NCI-H2107 (cell line): ENCODE measurements at places on chromosomes 12 and 14.
A peak's percentile ranks its signal among the peaks of the same experiment; 100 is the strongest.

GRCh38 chr12:115088328-115088994 lies 404.5 kb upstream of the TBX3 start:
- no peak for DNase-seq

GRCh38 chr14:52355526-52355925 lies 41.4 kb downstream of the PTGER2 start:
- no peak for DNase-seq

GRCh38 chr14:69876221-69876847 lies 2.9 kb upstream of the SMOC1 start:
- DNase-seq: no peak

DNA sequence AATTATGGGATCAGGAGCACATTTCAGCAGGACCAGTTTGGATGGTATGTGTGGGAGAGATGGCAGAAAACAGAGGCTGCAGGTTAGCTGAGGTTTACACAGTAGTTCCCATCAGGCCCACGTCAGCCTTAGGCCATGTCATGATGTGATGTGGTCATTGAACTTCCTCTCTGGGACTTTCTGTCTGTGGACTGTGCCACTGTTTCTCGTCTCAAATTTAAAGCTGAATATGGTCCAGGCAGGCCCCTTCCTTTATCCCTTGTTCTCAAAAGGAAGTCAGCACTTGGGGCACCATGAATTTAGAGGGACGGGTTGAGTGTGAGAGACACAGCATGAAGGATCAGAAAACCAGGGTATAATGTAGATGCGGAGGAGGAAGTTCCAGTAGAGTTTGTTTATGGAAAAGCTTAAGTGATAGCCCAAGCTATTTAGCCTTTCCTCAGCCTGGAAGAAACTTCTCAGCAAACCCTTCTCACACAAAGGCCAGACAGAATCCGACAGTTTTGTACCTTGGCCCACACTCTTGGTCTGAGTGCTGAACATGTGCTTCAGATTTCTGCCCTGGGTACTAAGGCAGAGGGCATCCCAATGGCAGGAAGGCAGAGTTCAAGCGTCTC lies 3.6 kb upstream of the IGFBP6 start:
- no peak for DNase-seq

DNA sequence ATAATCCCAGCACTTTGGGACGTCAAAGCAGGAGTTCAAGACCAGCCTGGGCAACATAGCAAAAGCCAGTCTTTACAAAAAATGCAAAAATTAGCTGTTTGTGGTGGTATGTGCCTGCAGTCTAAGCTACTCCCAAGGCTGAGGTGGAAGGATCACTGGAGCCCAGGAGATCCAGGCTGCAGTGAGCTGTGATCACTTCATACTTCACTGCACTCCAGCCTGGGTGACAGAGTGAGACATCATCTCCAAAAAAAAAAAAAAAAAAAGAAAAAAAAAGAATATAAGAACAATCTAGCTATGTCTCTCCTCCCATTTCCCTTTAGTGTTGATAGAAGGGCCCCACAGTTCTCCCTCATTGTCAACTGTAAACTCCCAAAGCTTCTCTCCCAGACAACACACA lies 3.5 kb upstream of the BCAT1 start:
- DNase-seq: no peak

GRCh38 chr12:107655281-107656065 lies 30.1 kb upstream of the PWP1 start:
- DNase-seq: no peak

GRCh38 chr14:54440476-54440872 lies 700 bp downstream of the CNIH1 start:
- DNase-seq: no peak

DNA sequence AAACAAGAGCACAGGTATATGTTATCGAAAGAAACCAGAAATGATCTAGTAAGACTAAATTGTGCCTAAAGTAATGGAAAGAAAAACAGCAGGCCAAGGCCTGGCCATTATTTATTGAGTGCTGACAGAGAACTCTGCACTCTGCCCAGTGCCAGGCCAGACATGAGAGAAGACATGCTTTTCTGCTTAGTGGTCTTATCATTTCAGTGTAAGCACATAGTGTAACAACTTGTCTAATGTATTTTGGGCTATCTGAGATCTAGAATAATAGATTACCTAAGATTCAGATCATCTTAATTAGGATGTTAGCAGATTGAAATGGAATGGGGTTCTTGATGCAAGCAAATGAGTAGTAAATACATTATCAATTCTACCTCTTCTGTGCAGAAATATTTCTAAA lies 278.3 kb downstream of the AKAP6 start:
- no peak for DNase-seq

DNA sequence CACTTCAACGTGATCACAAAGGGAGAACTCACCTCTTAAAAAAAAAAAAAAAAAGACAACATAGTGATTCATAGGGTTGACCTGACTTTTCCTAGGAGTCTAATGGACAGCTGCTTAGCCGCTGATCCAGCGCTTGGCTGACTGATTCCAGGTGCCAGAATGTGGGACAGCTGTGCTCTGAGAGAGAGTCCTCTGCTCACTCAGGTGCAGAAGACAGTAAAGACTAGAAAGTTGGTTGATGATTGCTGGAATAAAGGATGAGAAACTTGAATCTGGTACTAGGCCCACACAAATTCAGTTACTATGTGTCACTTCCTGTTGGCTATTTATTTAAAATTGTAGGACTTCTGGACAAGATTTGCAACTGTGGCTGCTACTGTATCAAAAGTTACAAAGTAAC lies 229.4 kb downstream of the CHST11 start:
- DNase-seq: no peak

DNA sequence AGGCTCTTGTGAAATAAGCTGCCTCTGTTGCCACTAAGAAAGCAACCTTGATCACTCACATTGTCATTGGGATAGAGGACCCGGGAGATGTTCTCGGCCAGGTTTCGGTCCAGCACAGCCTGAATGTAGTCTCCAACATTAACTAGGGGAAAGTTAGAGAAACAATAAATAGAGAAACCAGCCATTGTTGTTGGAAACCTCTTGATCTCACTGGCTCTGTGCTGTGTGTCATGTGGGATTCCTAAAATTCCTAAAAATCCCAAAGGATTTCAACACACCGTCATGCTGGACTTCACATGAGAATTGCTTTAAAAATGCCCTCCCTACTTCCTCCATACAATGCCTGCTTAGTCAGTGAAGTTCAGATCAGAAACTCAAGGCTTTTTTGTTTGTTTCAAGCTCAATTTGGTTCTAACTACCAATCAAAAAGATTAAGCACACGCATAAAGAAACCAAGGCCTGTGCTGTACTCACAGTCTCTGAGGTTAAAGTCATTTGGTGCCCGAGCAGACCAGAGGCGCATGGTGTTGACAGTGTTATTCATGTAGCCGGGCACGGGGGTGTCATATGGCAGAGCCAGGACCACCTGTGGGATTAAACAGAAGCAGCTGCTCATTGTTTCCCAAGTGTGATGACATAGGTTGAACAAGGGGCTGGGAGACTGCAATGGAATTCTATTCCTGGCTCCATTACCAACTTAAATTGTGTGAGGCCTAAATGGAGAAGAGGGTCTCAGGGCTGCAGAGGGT lies 23.6 kb downstream of the PYGL start:
- peak; percentile 19 for DNase-seq

DNA sequence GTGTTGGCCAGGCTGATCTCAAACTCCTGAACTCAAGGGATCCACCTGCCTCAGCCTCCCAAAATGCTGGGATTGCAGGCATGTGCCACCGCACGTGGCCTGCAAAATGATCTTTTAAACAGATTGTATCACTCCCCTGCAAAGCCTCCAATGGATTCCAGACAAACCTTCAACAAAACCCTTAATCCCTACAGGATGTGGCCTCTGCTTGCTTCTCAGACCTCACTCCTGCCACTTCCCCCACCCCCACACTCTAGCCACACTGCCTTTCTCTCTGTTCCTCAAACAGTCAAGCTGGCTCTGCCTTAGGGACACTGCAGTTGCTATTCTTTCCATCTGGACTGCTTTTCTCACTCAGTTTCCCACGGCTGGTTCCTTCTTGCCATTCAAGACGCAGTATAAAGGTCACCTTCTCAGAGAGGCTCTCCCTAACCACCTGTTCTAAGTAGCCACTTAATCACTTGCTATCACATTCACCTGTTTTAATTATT lies 47.3 kb upstream of the TMED10 start:
- DNase-seq: no peak

GRCh38 chr12:115988212-115988611 lies 289.3 kb downstream of the MED13L start:
- DNase-seq: no peak

GRCh38 chr14:21101802-21102413 lies 1.0 kb downstream of the TMEM253 start:
- DNase-seq: no peak

DNA sequence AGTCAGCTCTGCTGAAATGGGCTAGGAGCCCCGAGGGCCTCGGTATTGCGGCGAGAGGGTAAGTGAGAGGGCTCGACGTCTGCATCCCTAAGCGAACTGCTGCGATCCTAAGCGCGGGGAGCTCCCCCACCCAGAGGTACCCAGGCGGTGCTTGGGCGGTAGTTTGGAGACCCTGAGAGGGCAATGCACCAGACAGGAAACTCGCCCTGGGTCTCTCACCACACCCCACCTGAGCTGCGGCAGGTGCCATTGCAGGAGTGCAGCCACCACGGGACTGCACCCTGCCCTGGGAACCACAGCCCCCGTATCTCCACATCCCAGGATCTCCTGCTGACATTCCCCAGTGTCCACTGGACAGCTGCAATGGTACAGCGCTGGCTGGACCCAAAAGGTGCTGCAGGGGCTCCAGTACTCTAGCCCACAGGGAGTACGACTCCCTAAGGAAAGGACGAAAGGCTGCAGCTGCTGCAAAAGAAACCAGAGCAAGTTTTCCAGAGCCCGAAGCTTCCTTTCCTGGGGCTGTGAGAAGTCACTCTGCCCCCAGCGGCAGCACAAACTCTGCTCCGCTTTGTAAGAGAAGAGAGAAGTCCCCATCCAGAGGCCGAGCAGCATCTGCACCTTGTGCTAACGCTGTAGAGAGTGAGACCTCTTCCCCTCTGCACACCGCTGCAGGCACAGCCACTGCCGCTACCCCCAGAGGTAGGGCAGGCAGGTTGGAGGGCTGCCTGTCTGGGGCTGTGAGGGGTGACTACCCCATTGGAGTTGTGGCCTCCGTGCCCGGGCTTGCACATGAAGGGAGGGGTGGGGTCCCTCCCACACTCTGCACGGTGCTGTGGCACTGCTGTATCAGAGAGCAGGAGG lies 31.1 kb upstream of the MON2 start:
- peak; percentile 59 for DNase-seq

DNA sequence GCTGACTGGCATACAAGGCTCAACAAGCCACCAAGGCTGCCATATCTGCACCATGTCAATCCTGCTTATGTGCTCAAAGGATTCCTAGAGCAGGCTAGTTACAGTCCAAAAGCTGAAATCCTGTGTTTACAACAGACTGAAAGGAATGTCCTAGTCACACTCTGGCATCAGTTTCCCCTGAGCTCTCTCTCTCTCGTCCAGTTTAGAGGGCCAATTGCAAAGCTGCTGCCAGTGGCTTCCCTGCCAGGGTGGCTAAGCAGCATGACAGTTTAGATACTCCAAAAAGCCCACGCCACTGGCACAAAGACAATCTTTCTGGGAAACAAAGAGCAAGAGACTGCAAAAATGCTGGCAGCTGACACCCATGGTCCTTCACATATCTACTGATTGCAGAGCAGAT lies 392.1 kb downstream of the RPS29 start:
- no peak for DNase-seq

GRCh38 chr14:89614009-89614691 lies 197.1 kb upstream of the FOXN3 start:
- no peak for DNase-seq

- no peak for DNase-seq
Observed at GRCh38 chr12:123064366-123064765, 83.9 kb downstream of the ARL6IP4 start.

GRCh38 chr12:103561174-103561573 lies 25.9 kb upstream of the STAB2 start:
- no peak for DNase-seq

- DNase-seq: no peak
Observed at GRCh38 chr14:59090572-59090971, 97.9 kb upstream of the DAAM1 start.

DNA sequence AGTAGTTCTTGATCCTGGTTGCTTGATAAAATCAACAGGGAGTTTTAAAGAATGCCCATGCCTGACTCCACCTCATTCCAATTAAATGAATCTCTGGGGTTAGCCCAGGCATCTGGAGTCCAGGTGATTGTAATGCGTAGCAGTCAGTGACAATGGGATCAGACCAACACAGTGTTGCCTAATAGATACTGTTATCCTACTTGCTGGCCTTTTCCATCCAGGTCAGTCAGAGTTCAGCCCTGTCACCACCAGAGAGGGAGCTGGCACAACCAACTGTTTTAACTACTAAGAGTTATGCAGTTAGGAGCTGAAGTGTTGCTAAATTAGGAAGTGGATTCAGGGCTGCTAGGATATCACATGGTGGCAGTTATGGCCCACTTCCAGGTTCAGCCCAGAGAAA lies 107.1 kb downstream of the GPR135 start:
- DNase-seq: no peak

GRCh38 chr12:29732191-29732590 lies 51.6 kb downstream of the TMTC1 start:
- DNase-seq: no peak

GRCh38 chr14:32043624-32044023 lies 33.5 kb upstream of the ARHGAP5 start:
- DNase-seq: no peak

- DNase-seq: no peak
Observed at GRCh38 chr14:95407354-95407753, 87.6 kb upstream of the CLMN start.

- DNase-seq: no peak
Observed at GRCh38 chr12:48451372-48451771, 21.0 kb upstream of the ANP32D start.

- no peak for DNase-seq
Observed at GRCh38 chr12:97745406-97746101, 282.9 kb downstream of the RMST start.

DNA sequence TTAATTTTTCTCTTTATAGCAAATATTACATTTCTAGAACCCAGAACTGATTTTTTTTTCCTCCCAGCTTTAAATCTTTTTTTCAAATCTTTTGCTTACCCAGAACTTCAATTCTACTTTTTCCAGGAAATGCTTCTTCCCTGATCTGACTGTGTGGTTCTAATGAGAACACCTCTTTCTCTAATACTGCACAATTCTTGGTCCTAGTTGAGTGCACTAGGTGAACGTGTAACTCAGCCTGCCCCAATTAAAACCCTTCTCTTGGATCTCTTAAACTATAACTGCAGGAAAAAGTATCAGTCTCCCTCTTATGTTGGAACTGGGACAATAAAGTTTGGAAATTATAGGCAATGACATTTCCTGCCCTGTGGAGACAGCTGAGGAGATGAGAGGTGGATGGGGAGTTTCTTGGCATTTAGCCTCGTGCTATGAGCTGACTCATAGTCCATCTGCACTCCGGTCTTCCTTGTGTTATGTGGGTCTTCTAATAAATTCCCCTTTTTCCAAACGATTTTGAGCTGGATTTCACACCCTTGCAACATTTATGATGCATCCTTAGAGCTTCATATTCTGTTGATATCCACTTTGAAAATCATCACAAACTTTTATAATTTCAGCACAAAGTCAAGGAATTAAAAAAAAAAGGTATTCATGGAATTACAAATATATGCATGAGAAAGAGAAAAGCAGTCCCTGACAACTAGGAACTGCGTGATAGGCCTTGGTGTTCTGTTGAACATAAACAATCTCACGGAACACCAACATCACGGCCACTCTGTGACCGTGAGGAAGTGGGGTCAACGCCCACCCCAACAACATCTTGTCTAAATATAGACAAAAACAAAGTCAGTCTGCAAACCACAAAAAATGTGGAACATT lies 52.4 kb downstream of the BRMS1L start:
- DNase-seq: no peak

GRCh38 chr12:6888360-6888759 lies 15.3 kb upstream of the SPSB2 start:
- no peak for DNase-seq
